ENCODE measurements at places on chromosomes 4 and X.

- DNase-seq = no peak
These were observed 383.4 kb downstream of the FAM133A start for GRCh38 chrX:94057385-94057784.

DNA sequence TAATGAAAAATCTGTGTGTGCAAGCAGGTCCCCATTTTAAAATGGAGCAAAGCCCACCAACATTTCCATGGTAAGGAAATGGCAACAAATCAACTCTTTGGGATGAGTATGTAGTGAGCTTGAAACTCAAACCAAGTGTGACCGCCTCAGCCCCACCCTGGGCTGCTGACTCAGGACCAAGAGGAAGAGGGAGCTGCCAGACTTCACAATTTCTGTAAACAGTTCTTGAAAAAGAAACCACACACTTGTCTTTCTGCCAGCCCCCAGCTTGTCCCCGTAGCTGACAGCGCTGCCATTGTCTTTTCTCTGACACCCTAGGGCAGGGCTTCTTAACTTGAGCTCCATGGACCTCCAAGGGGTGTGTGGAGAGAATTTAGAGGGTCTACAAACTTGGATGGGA, 10.3 kb downstream of the RTL5 start:
- DNase-seq = no peak

DNA sequence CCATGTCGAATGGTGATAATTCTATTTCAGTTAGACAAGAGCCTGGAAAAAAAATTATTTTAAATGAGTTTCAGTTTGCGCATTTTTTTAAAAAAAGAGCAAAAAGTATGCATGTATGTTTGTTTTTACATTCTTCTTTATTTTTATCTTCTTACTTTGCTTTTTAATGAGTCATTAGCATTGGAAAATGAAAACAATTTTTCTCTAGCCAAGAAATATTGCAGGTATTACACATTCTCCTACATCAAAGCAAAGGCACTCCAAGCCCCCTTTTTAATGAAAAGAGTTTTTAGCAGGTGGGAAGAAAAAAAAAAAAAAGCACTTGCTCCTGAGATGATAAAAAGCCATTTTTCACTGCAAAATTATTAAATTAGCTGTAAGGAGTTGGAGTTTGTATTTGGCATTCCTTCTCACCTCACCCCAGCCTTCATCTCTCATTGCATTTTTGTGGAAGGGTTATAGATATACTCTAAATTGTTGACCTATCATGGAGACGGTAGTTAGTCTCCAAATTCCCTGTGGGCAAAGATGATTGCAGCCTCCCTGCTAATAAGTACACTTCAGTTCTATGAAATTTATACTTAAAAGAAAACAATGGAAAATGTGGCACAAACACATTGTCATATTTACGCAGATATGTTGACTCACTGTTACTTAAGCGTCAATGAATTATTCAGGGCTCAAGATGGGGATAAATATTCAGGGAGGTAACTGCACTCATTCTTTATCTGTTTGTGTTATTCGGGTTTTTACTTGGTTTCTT, 43.8 kb downstream of the PALLD start:
- DNase-seq = no peak

DNA sequence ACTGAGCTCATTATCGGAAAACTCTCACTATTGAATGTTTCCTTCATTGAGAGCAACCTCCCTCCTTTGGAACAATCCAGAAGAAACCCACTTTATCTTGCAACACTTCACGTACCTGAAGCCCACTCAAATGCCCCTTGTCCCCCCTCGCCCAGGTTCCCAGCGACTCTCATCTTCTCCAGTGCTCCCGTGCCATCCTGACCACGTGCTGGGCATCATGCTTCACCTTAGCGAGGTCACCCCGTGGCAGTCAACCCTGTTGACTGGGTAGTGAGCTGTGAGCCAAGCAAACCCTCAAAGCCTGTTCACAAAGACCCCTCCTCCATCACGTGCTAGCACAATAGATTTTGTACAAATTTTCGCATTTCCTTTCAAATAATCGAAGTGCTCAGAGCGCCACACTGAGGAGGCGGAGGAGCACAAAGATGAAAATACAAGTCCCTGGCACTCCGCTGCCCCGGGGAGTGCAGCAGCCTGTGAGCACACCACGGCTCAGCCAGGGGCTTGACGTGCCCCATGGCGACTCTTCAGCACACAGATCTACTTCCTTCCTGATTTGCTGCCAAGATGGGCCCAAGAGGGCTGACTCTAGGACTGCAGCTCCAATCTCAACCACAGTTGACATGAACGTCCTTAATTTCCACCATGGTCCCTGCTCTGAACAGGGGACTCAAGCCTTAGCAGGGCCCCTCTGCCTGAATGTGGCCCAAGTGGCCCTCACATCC, 15.6 kb downstream of the PDZD4 start:
- no peak for DNase-seq

DNA sequence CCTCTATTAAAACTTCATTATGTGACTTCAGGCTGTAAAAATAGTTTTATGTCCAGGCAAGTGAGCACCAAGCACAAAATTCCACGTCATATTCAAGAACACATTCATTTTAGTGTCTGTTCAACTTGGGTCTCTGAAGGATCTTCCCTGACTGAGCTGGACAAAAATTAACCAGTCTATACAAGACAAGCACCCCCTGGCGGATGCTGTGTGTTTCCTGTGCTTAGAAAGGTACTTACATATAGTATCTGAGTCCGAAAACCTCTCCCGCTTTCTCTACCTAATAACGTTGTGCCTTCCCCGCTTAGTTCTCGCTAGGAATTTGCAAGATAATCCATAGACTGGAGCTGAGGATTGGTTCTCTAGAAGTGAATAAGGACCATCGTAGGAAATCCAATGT, 2214.5 kb upstream of the TENM3 start:
- peak; percentile 52 for DNase-seq

DNA sequence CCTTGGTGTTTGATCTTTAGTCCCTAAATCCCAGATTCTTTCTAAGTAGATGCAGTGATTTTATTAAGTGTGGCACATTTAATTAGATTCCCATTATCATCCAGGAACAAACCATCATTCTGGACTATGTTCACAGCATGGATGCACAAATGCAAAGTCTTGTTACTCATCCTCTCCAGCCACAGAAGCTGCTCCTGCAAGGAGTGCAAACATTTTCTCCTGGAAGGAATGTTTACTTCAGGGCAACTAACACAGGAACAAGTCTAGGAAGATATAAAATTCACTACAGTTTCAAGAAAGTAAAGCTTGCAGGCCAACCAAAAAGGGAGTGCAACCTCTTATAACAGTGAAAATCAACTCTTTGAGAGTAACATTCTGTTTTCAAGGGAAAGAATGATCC, 106.0 kb downstream of the IQCM start:
- DNase-seq = no peak

DNA sequence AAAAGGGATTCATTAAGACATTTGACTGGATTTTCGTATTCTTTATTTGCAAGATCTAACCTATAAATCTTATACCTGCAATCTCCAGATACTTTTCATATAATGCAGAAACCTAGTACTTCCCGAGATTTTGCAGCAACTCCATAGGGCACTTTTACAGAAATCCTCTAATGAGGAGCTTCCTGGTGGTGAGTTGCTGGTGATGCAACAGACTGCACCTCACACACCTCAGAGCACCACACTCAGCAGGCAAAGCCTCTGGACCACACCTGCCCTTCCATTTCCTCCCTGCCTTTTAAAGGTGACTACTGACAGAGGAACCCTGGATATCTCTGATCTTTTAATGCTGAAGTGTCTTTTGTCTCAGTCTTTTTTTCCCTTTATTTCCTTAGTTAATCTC, 289.4 kb downstream of the TRAM1L1 start:
- no peak for DNase-seq

DNA sequence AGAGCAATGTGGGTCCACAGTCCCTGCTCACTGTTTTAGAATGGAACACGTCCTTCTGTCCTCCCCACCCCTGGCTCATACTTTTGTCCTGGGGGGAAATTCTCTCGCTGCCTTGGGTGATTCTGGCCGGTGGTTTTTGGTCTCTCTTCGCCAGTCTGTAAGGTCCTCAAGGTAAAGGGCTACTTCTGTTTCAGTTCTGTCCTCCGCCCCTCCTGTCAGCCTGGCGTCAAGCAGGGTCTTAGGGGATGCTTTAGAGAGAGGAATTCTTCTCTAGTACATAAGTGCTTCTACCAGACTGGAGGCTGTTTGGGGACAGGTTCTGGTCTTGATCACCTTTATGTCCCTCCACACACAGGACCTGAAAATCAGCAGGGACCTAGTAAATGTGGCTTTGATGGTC, 617 bp upstream of the MRFAP1L1 start:
- no peak for DNase-seq

GRCh38 chrX:10208281-10208856, 51.6 kb downstream of the CLCN4 start:
- DNase-seq = no peak

DNA sequence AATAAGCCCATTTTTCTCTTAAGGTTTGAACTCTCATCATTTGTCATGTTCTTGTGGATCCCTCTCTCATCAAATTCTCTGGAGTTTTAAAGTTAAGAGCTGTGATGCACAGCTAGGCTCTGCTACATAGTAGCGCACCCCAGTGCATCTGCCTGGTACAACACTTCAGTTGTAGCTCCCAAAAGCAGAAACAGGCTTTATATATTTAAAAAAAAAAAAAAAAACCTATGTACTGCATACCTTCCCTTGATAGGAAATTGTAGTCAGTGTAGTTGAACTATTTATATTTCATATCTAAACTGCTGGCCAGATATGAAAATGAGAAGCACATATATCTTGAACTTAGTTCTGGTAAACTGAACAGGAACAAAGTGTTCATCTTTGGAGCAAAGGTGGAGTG, 131.4 kb downstream of the KLHL13 start:
- DNase-seq = peak; percentile 14

- no peak for DNase-seq
These were observed 1.4 kb downstream of the DDX3X start for GRCh38 chrX:41335198-41335957.

GRCh38 chr4:182225257-182225852, 17.8 kb upstream of the TENM3 start:
- DNase-seq = no peak

- no peak for DNase-seq
These were observed 237.3 kb downstream of the USP46 start for GRCh38 chr4:52421811-52422213.

GRCh38 chr4:173171098-173171497, 2.5 kb downstream of the GALNT7 start:
- no peak for DNase-seq

DNA sequence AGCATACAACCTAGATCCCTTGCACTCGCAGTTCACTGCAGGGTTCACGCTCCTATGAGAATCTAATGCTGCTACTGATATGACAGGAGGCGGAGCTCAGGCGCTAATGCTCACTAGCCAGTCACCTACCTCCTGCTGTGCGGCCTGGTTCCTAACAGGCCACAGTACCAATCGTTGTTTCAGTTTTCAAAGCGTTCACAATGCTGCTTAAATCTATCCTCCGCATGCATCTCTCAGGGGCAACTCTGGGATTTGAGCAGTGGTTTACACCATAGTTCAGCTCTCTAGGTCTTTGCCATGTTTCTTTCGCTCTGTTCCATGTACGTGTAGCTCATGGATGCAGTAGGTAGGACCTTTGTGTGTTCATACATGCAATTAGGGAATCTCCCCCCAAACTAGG, 47.2 kb downstream of the CLOCK start:
- DNase-seq = no peak

DNA sequence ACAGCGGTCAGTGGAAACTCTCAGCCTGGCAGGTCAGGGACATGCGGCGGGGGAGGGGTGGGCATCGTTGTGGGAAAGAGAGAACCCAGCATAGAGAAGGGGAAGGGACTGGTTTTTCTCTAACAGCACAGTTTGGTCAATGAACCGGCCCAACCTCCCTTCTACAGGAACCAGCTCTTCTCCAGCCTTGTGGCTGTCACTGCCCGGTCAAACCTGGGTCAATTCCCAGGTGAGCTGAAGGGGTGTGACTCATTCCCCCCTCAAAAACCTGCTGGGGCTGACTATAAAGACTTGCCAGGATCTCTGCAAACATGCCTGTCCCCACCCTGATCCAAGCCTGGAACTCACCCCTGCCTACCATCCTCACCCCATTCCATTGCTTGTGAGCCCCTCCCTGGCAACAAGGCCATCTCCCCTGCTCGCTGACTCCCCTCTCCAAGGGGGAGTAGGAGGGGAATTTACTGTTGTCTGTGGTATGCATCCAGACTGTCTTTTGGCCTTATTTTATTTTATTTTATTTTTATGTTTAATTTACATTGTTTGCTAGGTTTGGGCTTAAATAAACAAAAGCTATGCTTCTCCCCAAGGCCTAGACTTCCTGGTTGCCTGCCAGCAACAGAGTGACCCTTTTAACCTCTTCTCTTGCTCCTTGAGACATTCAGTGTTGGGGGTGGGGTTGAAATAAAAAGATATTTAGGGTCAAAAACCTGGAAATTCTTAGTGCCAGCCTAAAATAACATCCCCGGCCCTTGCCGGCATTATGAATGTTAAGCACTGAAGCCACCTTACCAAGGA, 49.6 kb downstream of the TSC22D3 start:
- no peak for DNase-seq

- no peak for DNase-seq
These were observed 141.1 kb upstream of the KIT start for GRCh38 chr4:54516556-54517215.

DNA sequence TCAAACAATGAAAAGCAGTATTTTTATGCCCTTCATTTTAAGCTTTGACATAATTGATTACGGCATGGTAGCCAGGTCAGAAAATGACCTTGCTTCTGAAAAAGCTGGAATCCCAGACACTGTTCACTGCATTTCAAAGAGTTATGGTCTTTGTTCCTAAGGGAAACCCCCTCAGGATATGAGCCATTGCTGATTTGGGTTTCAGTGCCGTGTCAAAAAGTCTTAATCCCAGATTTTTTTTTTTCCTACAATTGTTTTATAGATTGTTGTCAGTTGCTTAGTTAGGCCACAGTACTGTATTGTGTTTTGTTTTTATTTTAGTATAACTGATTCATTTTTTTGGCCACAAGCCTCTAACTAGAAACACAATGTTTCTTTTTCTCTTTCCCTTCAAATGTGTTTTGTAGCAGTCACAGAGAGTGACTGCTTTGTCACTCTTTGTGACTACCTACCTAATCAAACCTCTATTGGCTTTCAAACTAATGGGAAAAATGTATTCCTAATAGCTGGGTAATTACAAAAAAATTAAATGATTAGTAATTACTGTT, 10.3 kb downstream of the WDR44 start:
- DNase-seq = no peak
